ENCODE measurements at places on chromosomes 2 and 18.

DNA sequence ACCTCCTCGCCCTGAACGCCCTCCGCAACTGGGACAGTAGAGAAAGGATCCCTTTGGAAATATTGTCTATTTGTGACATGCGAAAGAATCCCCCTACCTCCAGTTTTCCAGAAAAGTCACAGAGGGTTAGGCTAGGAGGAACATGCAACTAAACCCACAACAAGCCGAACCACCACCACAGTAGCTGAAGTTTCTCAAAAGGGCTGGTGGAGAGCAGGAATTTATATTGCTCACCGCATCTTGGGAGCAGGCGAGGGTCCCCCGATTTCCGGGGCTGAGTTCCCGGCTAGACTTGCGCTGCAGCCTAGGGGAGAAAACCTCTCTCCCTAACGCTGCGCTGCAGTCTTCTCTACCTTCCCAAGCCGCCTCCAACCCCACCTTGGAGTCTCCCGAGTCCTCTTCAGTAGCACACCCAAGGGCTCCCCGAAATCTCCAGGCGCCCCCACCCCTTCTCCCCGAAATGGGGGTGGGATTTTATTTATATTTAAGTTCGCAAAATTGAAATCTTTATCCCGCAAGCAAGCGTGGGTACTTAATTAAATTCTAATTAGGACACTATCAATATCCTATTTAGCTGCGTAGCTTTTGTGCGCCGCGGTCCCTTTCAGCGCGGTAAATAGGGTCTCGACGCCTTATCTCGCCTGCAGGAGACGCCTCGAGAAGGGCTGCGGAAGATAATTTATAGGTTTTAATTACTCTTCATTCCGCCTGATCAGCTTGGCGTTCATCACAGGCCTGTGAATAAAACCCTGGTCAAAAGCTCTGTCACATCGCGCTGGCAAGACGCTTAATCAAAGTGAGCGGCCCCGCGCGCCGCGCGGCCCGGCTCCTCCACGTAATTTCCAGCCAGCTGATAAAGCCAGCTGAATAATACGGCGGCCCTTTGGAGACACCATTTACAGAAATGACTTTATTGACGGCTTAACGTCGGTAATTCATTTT is 2.0 kb upstream of the EN1 start:
- no peak for DNase-seq
- no peaks in the 10 kb centered on the region for H3K36me3 ChIP-seq
- peaks cover 17% of the 10 kb centered on the region for H3K4me1 ChIP-seq
- H3K4me3 ChIP-seq, result no peak overlapping the region
- peak overlapping the region; percentile 48 for H3K27ac ChIP-seq
- peaks cover 90% of the 10 kb centered on the region for H3K27me3 ChIP-seq

DNA sequence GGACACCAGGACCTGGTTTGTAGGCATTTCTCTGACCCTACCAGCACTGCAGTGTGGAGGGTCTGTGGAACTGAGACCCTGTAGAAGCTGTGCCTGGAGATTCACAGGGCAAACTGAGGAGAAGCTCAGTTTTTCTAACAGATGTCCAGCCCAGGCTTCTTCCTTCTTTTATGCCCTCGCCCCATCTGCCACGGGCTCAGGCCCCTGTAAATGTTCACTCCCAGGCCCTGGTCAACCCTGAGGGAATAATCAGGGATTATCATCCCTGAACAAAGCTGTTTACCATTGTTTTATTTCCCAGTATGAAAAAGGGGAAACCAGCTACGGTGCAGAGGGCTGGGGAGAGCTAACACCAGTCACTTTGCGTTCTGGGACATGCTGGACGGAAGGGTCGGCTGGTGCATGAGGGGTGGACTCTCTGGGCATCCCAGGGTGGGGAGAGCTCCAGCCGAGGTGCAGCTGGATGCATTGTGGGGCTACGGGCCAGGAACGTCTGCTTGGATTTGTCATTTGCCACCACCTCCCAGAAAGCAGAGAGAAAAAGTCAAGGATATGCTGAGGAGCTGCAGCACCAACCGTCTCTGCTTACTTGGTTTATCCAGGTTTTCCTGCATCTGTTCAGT is 183.8 kb downstream of the TFCP2L1 start:
- no peaks in the 10 kb centered on the region for H3K4me1 ChIP-seq
- no peaks in the 10 kb centered on the region for H3K36me3 ChIP-seq
- peaks cover 86% of the 10 kb centered on the region for H3K27me3 ChIP-seq

GRCh38 chr2:208013285-208014178 is 11.8 kb downstream of the PLEKHM3 start:
- peaks cover 45% of the 10 kb centered on the region for H3K4me1 ChIP-seq
- peaks cover 5% of the 10 kb centered on the region for H3K36me3 ChIP-seq
- no peak overlapping the region for H3K4me3 ChIP-seq
- no peaks in the 10 kb centered on the region for H3K27me3 ChIP-seq
- DNase-seq, result no peak
- H3K27ac ChIP-seq, result peak overlapping the region; percentile 86

- H3K4me3 ChIP-seq, result no peak overlapping the region
- H3K36me3 ChIP-seq, result no peaks in the 10 kb centered on the region
- H3K4me1 ChIP-seq, result no peaks in the 10 kb centered on the region
- no peak for DNase-seq
- no peak overlapping the region for H3K27ac ChIP-seq
- H3K27me3 ChIP-seq, result peaks cover 29% of the 10 kb centered on the region
Measured at GRCh38 chr2:30987566-30987965, 150.7 kb downstream of the GALNT14 start.

- no peaks in the 10 kb centered on the region for H3K4me1 ChIP-seq
- no peak overlapping the region for H3K4me3 ChIP-seq
- H3K27ac ChIP-seq, result no peak overlapping the region
- no peaks in the 10 kb centered on the region for H3K36me3 ChIP-seq
Measured at GRCh38 chr2:162261032-162261945, 18.0 kb upstream of the FAP start.

DNA sequence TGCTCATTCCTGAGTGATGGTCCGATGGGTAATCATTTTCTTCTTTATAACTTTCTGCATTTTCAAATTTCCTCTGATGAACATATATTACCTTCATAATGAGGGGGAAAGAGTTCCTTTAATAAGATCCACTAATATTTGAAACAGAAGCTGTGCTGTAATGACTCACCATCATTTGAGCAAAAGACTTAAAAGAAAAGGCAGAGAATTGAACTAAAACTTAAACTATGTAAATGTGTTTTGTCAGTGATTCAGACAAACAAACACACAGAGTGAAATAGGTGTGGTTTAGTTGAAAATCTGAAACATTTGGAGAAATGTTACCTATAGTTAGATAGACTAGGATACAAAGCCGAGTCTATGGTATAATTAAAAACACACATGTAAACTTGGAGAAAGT is 209.6 kb downstream of the STK39 start:
- no peak overlapping the region for H3K27ac ChIP-seq
- peaks cover 16% of the 10 kb centered on the region for H3K36me3 ChIP-seq
- no peak for DNase-seq

DNA sequence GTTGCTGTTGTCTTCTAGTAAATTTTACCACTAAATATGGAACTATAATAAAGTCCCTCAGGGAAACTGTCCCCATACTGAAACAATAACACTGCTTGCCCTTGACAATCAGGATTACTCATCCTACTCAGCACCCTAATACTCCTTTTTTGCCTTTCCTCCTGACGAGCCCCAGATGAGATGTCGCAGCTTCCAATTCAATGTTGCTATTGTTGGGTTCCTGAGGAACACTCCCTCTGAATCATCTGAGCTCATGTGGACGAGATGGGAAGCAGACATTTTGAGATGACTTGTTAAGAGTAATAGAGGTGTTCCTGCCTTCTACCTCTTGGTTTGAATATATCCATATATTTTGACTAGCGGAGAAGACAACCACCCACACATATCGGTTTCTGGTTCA is 187.8 kb upstream of the FAM98A start:
- H3K4me1 ChIP-seq, result no peaks in the 10 kb centered on the region
- no peaks in the 10 kb centered on the region for H3K36me3 ChIP-seq
- H3K4me3 ChIP-seq, result no peak overlapping the region
- H3K27me3 ChIP-seq, result no peaks in the 10 kb centered on the region
- no peak for DNase-seq

DNA sequence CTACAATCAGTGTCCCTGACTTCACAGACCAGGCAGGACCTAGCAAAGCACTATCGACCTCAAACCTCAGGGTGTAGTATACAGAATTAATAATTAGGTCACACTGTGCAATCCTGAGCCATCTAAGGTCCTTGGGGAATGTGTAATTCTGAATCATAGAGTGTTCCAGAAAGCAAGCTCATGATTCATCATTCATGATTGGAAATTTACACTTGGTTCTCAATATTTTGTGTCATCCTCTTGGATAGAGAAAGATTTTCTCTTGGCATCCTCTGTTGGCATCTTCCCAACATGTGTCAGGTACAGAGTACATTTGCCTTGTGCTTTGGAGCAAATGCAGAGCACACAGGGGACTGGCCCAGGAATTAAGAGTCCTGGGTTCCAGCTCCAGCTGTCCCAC is 245.0 kb upstream of the NT5C1B start:
- no peak for DNase-seq
- H3K27me3 ChIP-seq, result peaks cover 2% of the 10 kb centered on the region
- peaks cover 47% of the 10 kb centered on the region for H3K4me1 ChIP-seq
- no peak overlapping the region for H3K4me3 ChIP-seq
- no peaks in the 10 kb centered on the region for H3K36me3 ChIP-seq
- no peak overlapping the region for H3K27ac ChIP-seq

DNA sequence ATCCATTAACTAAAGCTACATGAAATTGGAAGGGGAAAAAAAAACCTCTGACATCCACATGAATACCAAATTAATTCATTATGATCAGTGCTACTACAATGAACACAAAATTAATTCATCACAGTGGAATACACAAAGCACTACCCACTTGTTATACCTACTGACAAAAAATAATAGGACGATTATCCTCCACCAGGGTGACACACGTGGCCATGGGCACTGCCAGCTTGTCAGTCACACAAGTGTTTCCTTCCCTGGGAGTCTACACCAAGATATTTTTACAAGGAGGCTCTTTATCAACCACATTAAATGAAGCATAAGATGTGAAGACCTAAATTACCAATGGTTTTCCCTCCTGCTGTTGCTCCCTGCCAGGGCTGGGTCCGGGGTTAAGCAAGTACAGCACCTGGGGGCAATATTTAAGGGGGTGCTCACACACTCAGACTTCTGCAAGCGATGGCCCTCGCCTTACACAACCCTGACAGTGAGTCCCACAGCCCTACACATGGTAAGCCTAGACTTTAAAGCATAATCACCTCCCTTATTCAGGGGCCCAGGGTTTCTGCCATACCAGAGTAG is 90.1 kb downstream of the TCF4 start:
- H3K27ac ChIP-seq, result no peak overlapping the region
- DNase-seq, result no peak
- peaks cover 5% of the 10 kb centered on the region for H3K4me1 ChIP-seq
- no peaks in the 10 kb centered on the region for H3K27me3 ChIP-seq
- no peaks in the 10 kb centered on the region for H3K36me3 ChIP-seq
- H3K4me3 ChIP-seq, result no peak overlapping the region

DNA sequence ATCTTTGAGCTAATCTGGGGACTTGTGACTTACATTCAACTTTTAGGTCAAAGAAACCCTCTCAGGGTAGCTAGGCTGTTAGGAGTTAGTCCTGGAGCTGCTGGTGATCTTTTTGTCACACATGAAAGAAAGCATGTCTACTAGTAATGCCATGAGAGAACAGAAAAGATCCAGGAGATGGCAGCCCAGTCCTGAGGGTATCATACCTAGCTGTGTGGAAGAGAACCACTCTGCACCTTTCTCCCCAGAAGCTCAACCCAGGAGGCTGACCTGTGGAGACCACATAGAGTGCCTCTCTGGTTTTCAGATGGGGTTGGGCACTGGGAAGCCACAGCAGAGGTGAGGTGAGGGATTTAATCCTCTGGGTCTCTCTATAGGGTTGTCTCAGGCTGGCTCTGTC is 460.2 kb upstream of the UBE2E3 start:
- DNase-seq, result no peak
- H3K36me3 ChIP-seq, result no peaks in the 10 kb centered on the region
- H3K27me3 ChIP-seq, result peaks cover 2% of the 10 kb centered on the region
- peaks cover 9% of the 10 kb centered on the region for H3K4me1 ChIP-seq
- no peak overlapping the region for H3K4me3 ChIP-seq

DNA sequence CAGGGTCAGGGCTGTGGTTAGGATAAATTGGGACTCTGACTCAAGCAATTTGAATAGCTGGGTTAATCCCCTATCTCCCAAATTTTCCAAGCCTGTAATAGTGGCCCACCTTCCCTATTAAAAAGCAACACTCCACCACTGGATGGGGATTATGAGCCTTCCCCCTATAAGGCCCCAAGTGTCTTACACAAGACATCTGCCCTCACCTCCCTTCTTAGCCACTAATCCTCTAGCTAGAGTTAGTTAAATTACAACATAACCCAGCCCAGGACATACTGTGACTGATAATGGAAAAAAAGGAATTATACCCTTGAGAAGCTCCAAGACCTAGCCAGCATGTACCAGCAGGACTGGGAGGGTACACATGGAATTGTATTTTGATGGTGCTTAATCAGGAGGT is 190.4 kb downstream of the NRP2 start:
- no peaks in the 10 kb centered on the region for H3K36me3 ChIP-seq
- H3K27me3 ChIP-seq, result peaks cover 13% of the 10 kb centered on the region
- H3K4me1 ChIP-seq, result no peaks in the 10 kb centered on the region

- no peaks in the 10 kb centered on the region for H3K36me3 ChIP-seq
- H3K4me1 ChIP-seq, result peaks cover 8% of the 10 kb centered on the region
- DNase-seq, result no peak
- no peak within 1 kb of the TSS for H3K27ac ChIP-seq
Measured at GRCh38 chr2:77521931-77522470, at the start of gene LRRTM4. LRRTM4 (minus strand) TSS chr2:77522376.

GRCh38 chr2:238970553-238971081 is 122.7 kb downstream of the TWIST2 start:
- H3K36me3 ChIP-seq, result no peaks in the 10 kb centered on the region
- no peak overlapping the region for H3K27ac ChIP-seq
- H3K4me1 ChIP-seq, result peaks cover 2% of the 10 kb centered on the region
- peak; percentile 78 for DNase-seq
- H3K4me3 ChIP-seq, result no peak overlapping the region

GRCh38 chr2:121796239-121796638 is 40.8 kb downstream of the TSN start:
- no peaks in the 10 kb centered on the region for H3K36me3 ChIP-seq
- DNase-seq, result no peak
- no peaks in the 10 kb centered on the region for H3K27me3 ChIP-seq
- no peak overlapping the region for H3K4me3 ChIP-seq
- H3K4me1 ChIP-seq, result no peaks in the 10 kb centered on the region
